ENCODE measurements at places on chromosomes 12 and 14. TPM values are rescaled to one million over a fixed set of nuclear protein-coding genes. Genes with fewer than 3 reads are reported as not detected.

GRCh38 chr14:29030121-29030520 lies 263.5 kb downstream of the FOXG1 start:
- no peak for DNase-seq

DNA sequence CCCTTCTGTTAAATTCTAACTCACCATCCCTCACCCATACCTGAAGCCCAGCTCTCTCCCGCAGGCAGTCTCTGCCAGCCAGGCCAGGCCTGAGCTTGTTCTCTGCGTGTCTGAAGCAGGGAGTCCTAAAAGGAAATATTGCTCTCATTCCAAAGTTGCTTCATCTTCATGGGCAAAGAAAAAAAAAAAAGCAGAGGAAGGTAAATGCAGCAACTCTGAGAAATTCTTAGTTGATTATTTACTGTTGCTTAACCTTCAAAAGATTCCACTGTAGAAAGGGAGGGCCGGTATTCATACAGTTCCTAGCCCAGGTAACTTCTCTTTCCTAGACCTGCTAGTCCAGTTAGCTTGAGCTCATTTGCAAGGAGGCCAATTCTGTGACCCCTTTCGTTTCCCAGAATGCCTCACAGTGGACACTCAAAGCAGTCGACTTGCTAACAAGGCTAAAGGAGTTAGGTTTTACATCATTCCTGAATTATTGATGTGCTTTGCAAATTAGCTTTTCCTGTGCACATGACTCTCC lies 193.5 kb upstream of the EEA1 start:
- DNase-seq: no peak

GRCh38 chr14:22579881-22580280 lies 9.1 kb downstream of the DAD1 start:
- no peak for DNase-seq

- DNase-seq: no peak
Observed at GRCh38 chr12:67797185-67797741, 148.7 kb downstream of the DYRK2 start.

GRCh38 chr12:105167346-105167745 lies 59.8 kb downstream of the WASHC4 start:
- DNase-seq: no peak

Gene REM2
- total RNA-seq: not detected

GRCh38 chr12:71476513-71476912 lies 36.9 kb downstream of the LGR5 start:
- DNase-seq: no peak

Gene TMPRSS12
- not detected for total RNA-seq
